ENCODE measurements at places on chromosomes 7 and 10.

GRCh38 chr10:32256613-32257437 lies 90.1 kb downstream of the EPC1 start:
- DNase-seq = peak; percentile 81

GRCh38 chr10:63106111-63106755 lies 26.9 kb upstream of the NRBF2 start:
- DNase-seq = no peak

DNA sequence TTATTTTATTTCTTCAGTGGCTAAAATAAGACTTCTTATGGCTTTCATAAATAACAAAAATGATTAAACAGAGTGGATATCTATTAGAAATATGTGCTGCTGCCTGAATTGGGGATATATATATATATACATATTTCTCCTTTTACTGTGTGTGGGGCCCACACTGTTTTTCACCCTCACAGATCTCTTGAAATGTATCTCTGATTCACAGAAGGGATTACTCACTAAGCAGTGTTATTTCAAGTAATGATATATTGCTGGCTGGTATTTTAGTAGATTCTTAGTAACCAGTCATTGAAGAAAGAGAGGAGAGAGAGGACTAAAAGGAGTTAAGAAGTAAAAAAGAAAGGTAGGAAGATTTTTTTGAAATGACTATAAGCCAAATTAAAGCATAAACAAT lies 308.6 kb upstream of the NRP1 start:
- DNase-seq = no peak

DNA sequence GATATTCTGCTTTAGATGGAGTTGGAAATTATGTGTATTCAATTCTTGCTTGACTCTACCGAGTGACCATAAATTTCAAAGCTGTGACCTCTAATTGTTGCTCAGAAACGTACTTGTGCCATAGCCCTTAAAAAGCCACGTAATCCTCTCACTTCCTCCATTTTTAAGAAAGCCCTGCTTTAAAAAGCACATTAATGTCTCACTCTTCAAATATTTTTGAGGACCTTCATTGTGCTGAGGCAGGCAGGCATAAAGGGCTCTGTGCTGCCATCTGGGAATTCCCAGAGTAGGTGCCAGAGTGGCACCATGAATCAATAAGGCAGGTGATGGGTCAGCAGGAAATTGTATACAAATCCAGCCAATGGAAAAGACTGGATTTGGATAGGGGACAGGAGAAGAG lies 97.7 kb upstream of the FAM204A start:
- no peak for DNase-seq

DNA sequence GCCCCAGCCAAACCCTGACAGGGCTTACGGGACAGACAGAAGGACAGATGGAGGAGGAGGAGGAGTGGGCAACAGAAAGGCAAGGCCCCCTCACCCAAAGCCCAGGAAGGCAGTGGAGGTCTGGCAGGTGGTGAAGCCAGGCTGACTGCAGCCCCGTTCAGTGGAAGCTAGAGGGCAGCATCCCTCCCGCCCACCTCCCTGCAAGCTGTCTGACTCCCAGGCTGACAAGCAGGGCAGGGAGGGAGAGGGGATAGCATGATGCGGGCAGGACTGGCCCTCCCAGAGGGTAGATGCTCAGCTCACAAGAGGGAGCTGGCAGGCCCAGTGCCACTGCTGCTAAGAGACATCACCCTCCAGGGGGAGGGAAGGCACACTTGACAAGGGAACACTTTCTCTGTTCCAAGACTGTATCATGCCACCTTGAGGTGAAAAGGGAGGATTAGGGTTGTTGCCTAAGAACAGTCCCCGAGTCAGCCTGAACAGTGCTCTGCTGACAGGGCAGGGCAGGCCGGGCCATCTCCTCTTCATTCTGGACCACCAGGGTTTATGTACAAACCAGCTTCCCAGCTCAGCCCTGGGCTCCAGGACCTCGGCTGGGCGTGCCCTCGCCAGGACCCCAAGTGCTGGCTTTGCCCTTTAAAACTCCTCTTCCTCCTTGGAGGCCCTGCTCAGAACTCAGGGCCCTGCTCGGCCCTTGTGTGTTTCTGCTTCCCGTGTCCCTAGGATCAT lies 61.8 kb downstream of the RASGEF1A start:
- peak; percentile 79 for DNase-seq

All from activated CD8-positive, alpha-beta memory T cell treated with anti-CD3 and anti-CD28 coated beads, Interleukin-2, amount 50 U/mL, for 48 hours (primary cell).